NT2/D1 (cell line): ENCODE measurements at places on chromosomes 7 and 10.

- no peak for DNase-seq
Observed at GRCh38 chr10:131231965-131232541, 79.5 kb downstream of the TCERG1L start.

DNA sequence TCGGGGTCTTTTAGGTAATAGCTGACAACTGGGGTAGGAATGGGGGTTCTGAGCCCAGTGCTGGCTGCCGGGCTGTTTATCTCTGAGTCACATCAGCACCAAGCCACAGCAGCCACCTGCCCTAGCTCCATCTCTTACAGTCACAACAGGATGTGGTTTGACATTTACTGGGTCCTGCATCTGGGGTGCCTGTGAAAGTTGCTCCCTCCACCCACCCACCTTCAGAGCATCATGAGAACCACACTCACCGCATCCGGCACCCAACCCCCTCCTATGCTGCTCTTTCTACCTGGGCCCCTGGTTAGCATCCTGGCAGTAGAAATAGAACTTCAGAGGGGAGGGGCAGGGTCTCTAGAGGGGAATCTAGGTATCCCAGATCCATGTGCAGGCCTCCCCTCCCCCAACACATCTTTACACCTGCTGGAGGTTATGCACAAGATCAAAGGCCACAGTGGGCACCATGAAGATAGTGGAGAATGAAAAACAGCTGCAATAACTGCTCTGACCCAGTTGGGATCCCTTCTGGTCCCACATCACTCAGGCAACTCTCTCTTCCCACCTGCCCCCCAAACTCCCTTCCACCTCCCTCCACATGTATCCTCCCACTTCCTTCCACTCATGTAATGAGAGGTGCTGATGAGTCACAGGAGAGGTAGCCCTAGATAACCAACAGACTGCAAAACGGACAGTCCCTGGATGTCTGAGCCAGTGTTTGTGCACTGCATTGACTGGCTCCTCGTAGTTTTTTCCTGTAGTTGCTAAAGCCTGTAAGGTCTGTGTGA lies 38.2 kb downstream of the PRSS2 start:
- DNase-seq, result no peak

DNA sequence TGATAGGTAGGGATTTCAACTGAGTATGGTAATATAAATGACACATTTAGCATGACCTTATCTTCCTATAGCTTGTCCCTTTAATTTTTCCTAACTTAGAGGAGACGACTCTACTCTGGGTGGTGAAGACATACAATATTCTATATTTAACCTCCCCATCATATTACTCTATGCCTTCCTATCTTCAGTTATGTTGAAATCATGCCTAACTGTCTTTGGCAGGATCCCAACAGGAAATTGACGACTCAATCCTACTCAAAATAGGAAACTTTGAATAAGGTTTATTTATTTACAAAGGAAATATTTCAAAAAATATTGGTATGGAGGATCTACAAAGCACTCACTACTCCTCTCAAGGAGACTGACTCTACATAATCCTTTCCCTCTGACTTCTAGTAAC lies 24.1 kb upstream of the SEMA3A start:
- no peak for DNase-seq

- DNase-seq, result no peak
Observed at GRCh38 chr10:132481690-132482089, 55.9 kb upstream of the INPP5A start.

DNA sequence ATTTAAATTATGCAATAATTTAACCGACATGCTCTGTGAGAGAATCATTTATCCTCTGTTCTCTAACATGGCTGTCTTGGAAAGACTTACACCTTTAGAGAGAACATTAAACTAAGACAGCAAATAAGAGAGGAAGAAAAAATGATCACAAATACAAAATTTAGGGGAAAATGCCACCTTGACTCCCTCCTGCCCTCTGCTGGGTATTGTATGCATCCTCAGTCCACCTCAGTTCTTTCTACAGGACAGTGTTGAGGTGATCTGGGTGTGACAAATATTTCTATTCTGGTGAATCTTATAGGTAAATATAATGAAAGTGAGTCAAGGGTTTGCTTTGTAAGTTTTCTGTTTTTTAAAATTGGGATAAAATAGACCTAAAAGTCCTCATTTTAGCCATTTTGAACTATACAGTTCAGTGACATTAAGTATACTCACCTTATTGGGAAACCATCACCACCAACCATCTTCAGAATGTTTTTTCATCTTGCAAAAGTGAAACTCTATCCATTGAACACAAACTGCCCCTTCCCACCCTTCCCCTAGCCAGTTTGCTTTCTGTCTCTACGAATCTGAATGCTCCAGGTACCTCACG lies 61.5 kb upstream of the ELMO1 start:
- DNase-seq, result peak; percentile 23

GRCh38 chr10:53690524-53691240 lies 918.1 kb upstream of the MBL2 start:
- no peak for DNase-seq

DNA sequence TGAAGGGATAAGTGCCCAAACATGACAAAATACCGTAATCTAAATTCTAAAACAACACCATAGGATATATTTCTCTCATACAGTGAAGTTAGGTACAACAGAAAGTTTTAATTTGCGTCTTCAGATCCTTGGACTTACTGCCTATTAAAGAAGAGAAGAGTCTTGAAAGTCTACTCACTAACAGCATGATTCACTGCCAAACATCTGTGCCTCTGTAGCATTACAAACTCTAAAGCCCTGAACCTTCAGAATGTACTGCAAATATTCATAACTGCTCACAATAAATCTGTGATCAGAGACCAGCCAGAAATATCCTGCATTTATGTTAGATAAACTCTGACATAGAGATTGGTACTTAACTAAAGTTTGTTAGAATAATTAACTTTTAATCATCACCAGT lies 365.3 kb downstream of the PARD3 start:
- DNase-seq, result no peak

- DNase-seq, result no peak
Observed at GRCh38 chr10:34854147-34854601, 39.1 kb upstream of the PARD3 start.

DNA sequence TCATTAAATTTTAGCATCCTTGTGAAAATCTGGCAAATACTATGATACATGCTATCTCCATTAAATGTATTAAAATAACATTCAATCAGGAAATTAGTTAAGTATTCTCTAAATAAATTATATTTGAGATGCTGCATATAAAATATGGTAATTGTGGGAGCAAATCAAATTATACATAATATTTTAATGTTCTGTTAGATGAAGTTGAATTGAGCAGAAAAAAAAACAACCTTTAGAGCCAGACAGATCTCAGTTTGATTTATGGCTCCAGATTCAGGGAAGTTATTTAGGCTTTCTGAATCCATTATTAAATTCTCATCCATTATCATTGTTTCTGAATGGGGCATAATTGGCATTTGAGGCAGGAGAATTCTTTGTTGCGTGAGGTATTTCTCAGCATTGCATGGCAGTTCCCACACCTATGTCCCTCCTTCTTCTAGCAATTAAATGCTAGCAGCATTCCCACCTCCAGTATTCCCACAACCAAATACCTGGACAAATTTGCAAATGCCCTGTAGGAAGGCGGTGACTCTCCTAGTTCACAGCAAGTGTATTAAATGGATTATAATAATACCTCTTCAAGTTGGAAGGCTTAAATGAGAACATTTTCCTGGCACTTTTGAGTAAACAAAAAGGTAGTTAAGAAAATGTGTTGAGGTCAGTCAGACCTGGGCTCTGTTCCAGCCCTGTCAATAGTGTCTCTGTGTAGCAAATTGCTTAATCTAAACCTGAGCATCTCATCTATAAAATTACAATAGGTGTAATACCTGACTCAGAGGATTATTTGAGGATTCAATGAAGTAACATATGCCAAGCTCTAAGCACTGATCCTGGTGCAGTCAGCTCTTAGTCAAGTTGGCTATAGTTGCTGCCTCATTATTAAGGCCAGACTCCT lies 108.9 kb downstream of the RNLS start:
- DNase-seq, result no peak

DNA sequence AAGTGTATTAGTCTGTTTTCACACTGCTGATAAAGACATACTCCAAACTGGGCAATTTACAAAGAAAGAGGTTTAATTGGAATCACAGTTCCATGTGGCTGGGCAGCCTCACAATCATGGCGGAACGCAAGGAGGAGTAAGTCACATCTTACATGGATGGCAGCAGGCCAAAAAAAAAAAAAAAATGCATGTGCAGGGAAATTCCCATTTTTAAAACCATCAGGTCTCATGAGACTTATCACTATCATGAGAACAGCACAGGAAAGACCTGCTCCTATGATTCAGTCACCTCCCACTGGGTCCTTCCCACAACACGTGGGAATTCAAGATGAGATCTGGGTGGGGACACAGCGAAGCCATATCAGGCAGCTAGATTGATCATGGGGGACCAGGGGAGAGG lies 136.8 kb downstream of the EXOC4 start:
- DNase-seq, result no peak

- no peak for DNase-seq
Observed at GRCh38 chr10:5571826-5572225, 47.1 kb downstream of the CALML3 start.

DNA sequence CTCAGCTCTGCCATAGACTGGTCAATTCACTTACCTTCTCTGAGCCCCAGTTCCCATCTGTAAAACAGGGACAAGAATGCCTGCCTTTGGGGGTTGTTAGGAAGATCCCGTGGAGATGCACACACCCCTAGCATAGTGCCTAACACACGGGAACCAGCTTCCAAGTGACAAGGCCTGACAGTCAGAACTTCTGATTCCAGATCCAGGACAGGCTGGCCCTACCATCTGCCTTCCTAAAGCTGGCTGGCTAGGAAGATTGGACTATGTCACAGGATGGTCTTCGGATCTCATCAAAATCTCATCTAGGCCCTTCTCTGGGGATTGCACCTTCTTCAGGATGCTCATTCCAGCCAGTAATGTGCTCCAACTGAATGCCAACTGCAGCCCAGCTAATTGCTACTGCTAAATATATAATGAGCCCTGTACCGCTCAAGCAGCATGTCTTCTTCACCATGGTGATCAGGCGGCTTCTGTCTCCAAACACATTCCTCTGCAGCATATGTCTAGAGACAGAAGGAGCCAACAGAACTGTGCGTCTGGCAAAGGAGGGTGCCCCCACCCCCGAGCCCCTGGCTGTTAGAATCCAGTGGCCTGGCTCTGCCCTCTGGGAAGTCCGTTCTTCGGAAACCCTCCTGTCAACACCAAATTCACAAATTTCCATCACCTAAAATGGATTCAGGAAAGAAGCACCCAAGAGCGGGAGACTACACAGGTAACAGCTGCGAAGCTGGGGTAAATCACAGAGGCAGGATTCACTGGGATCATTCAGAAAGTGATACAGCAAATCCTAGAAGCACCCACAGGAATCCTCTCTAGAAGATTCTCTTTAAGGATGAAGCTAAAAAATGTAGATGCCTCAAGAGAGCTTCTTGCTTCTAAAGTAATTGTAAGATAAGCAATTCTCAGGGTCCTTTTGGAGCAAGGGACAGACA lies 142.1 kb upstream of the EEPD1 start:
- DNase-seq, result no peak

GRCh38 chr7:22565315-22565811 lies 65.4 kb upstream of the STEAP1B start:
- no peak for DNase-seq

DNA sequence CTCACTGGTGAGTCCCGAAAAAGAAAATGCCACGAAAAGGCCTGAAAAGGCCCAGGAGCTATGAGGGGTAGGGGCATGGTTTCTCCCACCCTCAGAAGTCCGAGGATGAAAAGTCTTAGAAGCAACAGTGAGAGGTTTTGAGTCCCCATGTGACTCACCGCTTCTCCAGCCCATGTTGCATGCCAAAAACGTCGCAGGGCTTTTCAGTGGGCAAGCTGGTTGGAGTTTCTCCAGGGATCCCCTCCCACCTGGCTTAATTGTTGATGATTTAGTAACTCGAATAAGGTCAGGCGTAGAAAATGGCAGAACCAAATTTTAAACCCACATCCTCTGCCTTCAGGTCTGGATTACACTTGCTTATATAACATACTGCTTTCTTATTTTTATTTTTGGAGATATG lies 96.3 kb upstream of the ARMC3 start:
- no peak for DNase-seq

- peak; percentile 67 for DNase-seq
Observed at GRCh38 chr10:91745090-91745831, 53.0 kb upstream of the TNKS2 start.

DNA sequence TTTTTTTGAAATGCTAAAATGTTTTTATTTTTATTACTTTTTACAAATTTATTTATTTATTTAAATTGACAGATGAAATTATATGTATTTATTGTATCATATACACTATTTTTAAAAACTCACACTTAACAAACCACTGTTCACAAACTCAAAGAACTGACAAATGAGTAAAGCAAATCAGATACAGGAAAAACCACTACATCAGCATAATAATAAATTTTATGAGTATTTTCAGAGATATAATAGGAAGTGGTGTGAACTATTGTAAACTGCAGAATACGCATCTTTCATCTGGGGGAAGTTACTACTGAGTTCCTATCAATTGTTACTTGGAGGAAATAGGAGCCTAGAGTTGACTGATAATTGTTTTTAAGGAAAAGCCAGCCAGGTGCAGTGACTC lies 150.7 kb downstream of the PCLO start:
- DNase-seq, result no peak

DNA sequence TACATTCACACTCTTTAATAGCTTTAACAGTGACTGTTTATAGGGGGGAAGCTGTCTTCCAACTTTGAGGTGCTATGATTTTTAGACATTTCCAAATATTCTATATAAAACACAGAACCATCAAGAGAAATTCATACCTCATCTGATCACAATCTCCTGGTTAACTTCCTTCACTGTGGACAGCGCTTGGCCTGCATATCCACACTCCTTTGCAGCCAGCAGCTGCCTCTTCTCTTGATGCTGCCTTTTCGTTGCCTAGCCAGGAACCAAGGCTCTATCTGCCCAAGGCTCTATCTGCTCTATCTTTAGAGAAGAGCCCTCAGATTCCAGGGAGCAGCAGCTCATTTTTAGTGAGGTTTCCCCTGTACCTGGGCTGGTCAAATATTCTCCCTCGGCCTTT lies 252.0 kb downstream of the PTEN start:
- no peak for DNase-seq

- no peak for DNase-seq
Observed at GRCh38 chr10:126581648-126582046, 88.8 kb downstream of the C10orf90 start.

DNA sequence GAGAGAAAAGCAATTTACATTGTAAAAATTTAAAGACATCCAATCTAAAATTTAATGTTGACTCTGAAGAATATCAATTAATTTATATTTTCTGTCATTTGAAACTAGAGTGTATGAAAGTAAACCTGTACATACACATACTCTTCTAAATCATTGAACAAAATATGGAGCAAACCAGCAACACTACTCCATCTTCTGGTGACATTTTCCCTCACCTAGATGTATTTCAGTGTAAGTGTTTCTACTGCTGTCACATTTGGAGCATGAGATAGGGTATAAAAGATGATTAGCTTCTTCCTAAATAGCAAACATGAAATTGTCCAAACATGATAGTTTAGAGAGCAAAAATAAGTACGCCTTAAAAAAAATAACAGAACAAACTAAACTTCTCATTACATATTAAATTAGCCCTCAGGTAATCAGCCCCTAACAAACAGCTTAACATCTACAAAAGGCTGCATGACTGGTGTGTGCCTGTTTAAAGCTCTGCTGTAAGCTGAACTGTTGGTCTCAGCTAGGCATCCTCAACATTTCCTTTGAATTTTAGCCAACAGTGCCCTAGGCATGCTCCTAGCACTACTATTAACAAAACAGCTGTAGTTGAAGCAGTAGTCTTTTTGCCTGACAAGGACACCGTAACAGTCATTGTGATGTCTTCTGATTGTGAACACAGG lies 189.8 kb downstream of the CTNNA3 start:
- DNase-seq, result no peak
